ENCODE measurements at places on chromosomes 6 and 20.

GRCh38 chr6:157605484-157605883 is 217.6 kb upstream of the SNX9 start:
- no peak for DNase-seq

GRCh38 chr6:109238396-109238795 is 143.1 kb downstream of the CEP57L1 start:
- DNase-seq, result no peak

DNA sequence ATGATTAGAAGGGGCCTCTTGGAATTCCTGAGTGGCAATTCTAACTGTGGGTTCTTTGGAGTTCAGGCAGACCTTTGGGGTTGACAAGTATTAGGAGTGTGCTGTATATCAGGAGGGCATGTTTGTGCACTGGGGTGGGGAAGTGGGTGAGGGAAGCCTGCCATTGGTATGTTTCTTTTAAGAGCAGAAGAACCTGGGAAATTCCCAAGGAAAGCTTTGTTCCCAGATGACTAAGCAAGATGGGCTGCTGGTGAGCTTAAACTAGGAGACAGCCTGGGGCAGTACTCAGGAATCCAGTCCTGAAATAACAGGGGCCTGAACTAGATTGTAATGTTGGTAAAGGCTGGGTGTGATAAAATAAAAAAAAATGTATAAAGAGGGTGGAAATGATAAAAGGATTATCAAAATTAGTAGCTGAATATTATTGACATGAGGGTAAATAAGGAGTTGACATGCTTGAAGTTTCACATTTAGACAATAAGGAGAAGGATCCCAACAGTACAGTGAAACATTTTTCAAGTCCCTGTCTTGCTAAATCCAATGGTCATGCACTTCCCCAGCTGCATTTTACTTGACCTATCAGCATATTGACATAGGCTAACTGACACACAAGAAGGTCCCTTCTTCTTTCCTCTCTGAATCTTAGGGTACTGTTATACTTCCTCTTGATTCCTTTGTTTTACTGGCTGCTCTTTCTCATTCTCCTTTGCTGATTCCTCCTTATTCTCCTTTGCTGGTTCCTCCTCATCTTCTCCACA is 18.4 kb upstream of the IFNGR1 start:
- no peak for DNase-seq

DNA sequence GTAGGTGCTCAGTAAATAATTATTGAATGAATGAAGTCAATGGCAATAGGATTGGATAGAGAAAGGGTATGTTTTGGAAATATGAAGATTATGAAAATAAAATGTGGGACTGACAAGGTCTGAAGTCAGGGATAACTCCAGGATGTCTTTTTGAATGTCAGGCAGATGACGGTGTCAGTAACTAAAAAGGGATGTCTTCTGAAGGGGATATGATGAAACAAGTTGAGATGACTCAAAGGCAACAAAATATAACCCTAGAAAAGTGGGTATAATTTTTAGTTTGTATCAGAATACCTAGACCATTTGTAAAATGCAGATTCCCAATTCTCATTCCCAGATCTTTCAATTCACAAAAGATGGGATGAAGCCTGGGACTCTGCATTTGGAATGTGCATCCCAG is 257.3 kb upstream of the SGK1 start:
- DNase-seq, result no peak

DNA sequence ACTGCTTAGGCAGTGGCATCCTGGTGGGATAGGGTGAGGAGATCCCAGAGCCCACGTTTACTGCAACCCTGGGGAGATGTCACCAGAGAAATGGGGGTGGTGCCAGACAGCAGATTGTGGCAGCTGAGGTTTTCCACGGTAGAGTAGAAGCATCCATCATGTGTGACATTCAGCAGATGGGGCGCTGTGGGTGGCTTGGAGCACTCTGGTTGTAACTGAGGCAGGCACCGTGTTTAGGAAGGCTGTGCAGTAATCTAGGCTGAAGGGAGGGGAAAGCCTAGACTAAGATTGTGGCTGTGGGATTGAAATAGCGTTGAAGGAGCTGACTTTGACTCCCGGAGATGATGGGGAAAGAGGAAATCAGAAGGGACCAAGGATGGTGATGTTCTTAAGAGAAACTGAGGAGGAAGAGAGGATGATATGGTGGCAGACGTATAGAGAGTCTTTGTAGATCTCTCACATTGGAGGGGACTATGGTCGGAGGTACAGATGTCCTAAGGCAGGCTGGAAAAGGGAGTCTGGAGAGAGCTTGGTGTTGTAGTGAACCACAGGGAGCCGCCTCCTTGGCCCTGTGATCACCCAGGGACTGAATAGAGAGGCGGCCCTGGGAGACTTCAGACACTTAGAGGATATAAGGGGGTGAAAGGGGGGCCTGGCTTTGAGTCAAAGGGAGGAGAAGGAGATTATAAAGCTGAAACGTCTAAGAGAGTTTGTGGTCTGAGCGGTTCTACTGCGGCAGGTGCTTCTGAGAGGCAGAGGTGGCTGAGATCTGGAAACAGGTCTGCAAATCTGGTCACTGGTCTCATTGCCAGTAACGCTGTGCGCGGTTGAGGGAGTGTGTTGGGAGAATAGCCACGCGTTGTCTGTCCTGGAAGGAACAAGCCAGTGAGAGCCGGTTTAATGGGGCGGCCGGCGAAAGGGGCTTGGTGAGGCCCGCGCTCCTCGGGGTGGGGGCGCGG is 792 bp upstream of the MICA start:
- DNase-seq, result no peak

DNA sequence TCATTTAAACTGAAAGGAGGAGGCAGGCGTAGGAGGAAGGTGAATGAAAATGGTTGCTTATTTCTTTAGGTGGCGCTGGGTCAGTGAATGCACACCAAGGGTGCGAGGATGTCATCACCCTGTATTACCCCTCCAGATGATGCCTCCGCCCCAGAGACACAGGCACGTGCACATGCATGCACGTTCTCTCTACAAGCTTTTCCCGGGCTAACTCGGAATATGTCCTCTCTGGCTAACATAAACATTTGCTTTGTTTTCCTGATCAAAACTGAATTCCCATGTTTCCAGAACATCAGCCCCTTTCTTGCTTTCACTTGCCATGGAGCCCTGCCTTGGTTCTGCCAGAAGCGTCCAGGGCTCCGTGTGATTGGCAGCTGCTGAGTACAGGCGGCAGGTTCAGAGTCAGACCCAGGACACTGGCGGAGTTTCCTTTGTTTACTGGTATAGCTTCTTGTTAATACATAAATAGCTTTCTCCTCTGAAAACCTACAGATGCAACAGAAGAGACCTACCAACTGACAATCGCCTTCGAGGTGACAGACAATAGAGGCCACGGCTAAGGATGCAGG is 131.2 kb upstream of the RPS6KA2 start:
- no peak for DNase-seq

Measured in stimulated activated CD8-positive, alpha-beta memory T cell treated with anti-CD3 and anti-CD28 coated beads, Interleukin-15, amount 100 ng/mL, for 24 hours (primary cell).